ENCODE measurements at places on chromosomes 5 and 9.

DNA sequence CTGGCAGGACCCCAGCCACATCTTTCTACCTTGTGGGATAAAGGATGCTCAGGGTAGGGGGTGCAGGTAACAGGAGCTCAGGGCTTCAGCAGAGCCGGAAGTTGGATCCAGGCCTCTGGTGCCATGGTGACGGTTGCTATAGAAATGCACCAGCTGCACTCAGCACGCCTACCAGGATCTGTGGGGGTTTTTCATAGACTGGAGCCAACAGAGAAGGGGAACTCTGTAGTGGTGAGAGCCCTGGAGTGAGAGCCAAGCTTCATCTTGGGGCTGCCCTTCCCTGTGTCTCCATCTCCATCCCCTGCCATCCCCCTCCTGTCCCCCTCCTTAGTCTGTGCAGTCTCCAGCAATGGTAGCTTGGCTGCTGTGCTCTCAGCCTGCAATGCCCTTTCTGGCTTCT lies 27.5 kb upstream of the BOD1 start:
- DNase-seq: no peak

- DNase-seq: no peak
Measured at GRCh38 chr9:109251080-109251775, 69.6 kb downstream of the EPB41L4B start.

- DNase-seq: no peak
Measured at GRCh38 chr5:142571371-142571770, 114.5 kb downstream of the FGF1 start.

DNA sequence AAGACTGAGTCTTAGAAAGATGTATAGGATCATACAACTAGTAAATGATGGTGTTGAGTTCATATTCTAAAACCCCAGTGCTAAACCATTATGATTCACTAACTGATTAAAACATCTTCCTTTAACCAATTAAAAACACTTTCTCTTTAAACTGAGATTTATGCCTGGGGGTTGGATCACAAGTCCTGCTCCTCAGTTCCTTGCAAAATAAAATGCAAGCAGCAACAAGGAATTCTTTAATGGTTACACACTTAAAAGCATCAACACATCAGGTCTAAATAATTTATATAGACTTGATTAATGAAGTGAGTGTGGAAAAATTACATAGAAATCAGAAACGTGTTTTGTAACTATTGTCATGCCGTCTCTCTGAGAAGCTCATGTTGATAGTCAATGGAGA lies 189.2 kb downstream of the TARS1 start:
- no peak for DNase-seq

GRCh38 chr5:81838307-81838906 lies 87.5 kb upstream of the SSBP2 start:
- DNase-seq: no peak

- no peak for DNase-seq
Measured at GRCh38 chr9:112836394-112836793, 54.3 kb downstream of the SLC46A2 start.

DNA sequence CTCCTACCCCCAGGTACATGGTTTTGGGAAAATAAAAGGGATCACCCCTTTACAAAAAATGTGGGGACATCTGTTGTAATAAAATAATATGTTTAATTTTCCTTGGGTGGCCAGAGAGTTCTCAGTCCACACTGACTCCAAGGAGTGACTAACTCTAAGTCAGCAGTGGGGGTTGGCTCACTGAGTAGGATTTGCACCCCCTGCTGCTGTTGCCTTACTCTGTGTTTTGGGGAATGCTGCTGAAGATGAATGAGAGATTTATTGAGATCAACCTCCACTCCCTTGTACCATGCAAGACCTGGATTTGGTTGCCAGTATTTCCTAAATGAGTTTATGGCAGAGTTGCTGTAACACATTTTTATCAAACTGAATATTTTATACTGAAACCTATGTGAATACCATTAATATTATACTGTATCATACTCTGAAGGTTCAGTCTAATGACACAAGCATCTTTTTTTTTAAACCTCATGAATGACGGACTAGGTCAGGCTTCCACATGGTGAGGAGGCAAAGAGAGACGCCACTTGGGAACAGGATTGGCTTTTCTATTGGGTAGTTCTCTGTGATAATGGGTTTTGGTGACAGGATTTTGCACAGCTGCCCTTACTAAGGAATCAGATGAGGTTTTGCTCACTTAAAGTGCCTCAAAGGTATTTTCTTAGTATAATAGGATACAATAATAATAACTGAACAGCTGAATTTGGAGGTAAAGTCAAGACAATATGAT lies 121.3 kb upstream of the OSMR start:
- no peak for DNase-seq

DNA sequence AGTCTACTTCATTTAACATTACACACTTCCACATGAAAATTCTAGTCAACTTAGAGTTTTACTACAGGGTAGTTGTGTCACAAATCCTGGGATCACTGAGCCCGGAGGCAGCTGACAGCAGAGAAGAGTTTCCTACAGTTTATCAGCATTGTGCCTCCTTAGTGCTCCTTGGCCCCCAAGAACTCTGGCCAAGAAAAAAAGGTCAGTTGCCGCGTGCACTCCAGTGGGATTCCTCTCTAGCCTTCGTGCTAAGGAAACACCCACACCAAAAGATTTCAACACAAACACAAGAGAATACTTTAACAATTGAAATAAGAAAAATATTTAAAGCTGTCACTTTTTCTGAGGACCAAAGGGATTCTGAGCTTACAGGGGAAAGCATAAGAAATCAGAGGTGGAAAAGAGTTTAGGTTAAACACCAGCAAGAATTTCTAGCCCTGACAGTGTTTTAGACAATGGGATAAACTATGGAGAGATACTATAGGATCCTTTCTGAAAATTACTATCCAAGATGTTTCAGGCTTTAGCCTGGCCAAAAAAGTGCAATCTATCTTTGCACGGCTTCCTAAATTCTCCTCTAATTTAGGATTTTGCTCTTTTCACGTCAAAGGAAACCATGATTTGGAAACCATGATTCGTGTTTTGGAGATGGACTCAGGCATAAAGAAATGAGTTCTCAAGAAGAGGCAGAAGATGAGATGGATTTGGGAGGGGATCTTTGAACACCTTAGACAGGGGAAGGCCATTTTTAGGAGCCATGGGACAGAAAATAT lies 606.8 kb downstream of the RAB3C start:
- DNase-seq: no peak

DNA sequence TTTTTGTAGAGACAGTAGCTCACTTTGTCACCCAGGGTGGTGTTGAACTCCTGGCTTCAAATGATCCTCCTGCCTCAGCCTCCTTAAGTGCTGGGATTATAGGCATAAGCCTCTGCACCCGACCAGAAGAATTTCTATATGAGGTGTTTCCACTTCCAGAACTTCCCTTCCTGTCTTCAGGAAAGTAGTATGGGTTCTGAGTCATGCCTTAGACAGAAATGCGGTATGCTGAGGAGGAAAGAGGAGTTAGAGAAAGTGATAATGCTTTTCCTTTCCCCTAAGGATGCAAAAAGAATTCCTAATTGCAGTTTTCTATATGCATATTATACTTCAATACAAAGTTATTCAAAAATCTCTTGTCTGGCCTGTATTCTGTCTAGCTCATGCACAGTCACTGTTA lies 16.4 kb upstream of the ADAMTSL1 start:
- no peak for DNase-seq

DNA sequence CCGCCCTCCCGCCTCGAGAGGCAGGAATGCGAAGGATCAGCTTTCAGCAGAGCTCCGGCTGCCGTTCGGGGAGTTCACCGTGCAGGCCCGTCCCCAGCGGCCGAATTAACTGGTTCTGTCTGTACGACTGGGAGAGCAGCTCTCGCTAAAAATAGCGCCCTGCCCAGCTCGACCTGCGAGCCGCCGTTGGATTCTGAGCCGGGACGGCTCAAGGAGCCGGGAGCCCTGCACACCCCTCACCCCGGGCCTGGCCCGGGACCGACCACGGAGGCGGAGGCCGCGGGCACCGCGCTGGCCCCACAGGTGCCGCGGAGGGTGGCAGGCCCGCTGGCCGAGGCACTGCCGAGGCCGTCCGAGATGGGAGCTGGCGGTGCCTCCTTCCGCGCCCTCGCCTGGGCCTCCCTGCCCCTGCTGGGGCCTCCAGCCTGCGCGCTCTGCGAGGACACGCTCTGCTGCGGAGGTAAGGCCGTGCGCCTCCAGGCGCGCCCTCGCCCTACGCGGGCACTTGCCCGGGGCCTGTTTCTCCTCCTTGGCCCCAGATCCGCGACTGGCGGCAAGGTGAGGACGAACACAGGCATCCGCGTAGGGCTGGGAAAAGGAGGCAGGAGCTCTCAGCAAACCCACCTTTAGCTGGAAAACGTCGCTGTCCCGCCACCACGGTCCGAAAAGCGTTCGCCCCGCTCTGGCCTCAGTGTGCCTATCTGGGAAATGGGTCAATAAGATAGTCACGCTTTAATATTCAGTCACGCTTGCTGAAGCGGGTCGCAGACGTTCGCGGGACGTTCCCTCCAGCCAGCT lies 53.1 kb upstream of the DAB2IP start:
- DNase-seq: no peak

GRCh38 chr9:108052431-108053080 lies 563.0 kb upstream of the KLF4 start:
- DNase-seq: no peak

- no peak for DNase-seq
Measured at GRCh38 chr9:97438666-97439065, 26.8 kb downstream of the TDRD7 start.

- no peak for DNase-seq
Measured at GRCh38 chr9:98539954-98540353, 168.8 kb downstream of the GABBR2 start.

DNA sequence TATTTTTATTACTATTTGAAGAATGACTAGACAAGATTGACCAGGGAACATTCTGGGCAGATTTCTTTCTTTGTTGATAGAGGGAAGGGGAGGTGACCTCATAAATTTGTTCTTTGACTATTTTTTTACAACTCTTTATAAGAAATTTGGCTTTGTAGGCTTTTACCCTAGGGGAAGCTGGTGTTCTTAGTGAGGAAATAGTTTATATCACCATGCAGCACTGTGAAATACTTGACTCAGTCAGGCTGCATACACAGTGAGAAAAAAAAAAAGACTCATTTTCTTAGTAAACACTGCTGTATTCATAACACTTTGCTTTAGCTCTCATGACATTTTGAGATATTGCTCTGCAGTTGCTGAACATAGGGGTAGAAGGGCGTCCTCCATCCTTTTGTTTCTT lies 336.6 kb upstream of the PIK3R1 start:
- no peak for DNase-seq

- no peak for DNase-seq
Measured at GRCh38 chr5:125424402-125425141, 678.1 kb upstream of the ZNF608 start.

GRCh38 chr5:88691945-88692868 lies 190.8 kb downstream of the MEF2C start:
- DNase-seq: no peak

GRCh38 chr5:57683036-57683630 lies 200.5 kb upstream of the ACTBL2 start:
- DNase-seq: no peak

GRCh38 chr9:113567361-113568080 lies 104.0 kb downstream of the RGS3 start:
- DNase-seq: no peak

DNA sequence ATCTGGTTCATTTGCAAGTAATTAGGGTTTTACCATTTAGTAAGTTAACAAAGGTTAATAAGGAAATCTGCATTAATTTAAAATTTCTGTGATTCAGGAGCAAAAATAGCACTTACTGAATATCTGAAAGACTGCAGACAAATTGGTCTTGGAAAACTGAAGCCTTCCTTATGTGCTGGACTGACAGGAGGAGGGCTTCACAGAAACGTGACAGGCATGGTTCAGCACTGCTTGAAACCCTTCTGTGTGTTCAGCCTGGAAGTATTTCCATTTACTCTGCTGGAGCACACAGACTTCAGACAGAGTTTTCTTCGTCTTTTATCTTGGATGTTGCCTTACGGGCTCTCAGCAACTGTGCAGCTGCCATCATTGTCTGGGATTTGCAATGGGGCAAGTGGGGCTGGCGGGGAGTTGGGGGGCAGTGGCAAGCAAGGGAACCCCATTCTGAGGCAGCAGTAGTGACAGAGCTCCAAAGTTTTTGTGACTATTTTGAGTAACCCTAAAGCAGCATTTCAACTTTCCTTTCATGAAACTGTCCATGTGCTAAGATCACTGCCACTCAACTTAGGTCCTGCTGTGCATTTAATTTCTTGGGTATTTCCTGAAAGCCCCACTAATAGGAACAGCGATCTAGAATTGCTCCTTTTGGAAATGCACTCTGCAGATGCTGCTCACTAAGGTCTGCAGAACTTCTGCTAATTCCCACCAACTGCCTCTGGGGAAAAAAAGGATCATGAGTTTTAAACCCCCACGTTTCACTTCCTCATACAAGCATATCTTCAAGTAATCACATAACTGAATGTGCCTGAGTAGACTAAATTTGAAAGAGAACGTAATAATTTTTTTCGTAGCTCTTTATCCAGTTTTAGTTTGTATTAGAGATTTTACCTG lies 56.6 kb downstream of the KCNN2 start:
- DNase-seq: no peak

DNA sequence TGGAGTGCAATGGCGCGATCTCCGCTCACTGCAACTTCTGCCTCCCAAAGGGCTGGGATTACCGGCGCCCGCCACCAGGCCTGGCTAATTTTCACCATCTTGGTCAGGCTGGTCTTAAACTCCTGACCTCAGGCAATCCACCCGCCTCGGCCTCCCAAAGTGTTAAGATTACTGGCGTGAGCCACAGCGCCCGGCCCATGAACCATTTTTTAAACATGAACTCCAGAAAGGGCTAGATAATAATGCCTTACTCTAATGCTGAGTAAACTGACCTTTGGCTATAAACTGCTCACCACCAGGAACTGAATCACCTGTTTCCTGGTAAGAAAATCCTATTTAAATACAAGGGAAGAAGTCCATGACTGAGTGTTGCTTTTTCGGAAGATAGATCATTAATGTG lies 23.2 kb upstream of the DAB2 start:
- no peak for DNase-seq

DNA sequence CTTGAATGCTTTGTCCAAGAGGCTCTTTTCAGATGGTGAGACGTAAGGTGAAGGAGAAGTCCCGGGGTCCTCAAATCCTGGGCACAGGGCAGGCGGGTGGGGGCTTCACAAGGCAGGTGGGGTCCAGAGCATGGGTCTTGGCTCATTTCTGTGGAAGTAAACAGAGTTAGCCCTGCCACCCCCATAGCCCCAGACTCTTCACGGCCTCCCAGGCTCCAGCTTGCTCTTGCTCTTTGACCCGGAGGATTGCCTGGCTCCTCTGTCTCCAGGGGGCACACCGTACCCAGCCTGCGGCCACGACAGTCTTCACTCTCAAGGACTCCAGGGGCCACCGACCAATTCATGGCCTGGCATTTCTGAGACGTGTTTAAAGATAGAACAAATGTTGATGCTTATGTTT lies 28.8 kb upstream of the POMT1 start:
- DNase-seq: no peak

DNA sequence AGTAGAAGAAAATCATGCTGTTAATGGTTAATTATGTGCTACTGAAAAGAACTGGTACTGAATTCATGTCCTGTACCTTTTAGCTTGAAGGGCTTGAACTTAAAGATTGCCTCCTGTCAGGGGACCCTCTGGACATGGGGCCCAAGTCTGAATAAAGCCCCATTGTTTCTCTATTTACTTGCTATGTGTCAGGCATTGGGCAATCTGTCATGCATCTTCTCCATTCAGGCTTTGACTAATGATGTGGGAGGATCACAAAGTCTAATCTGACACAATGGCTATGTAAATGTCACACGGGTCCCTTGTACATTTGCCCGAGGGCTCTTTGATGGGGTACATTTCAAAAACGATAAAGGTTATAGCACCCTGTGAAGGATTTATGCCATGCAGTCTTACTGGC lies 64.0 kb upstream of the TUSC1 start:
- DNase-seq: no peak

GRCh38 chr5:120765189-120765588 lies 301.1 kb downstream of the PRR16 start:
- DNase-seq: no peak

GRCh38 chr9:69797675-69798074 lies 22.9 kb upstream of the CFAP95 start:
- no peak for DNase-seq

Measured in stimulated activated CD4-positive, alpha-beta T cell treated with anti-CD3 and anti-CD28 coated beads, Interleukin-12 subunit alpha, Interleukin-12 subunit beta, amount 100 ng/mL, for 48 hours (primary cell).